ENCODE measurements at places on chromosomes 2 and 18.

DNA sequence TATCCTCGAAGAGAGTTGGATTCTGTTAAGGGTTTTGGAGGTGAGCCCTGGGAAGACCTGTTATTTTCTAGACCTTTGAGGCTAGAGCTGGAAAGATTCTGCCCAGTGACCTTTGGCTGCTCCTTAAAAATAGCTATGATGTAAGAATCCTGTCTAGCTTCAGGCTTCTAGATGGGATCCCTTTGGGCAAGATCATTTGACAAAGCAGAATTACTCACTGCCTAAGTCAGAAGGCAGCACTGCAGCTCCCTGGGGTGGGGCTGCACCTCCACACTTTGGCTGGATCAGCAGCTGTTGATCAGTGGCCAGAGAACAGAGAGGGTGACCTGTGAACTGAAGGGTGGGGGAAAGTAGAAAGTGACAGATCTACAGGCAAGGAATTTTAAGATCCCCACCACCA is 103.8 kb downstream of the ASAP2 start:
- H3K36me3 ChIP-seq = no peaks in the 10 kb centered on the region
- H3K4me3 ChIP-seq = no peak overlapping the region
- peak; percentile 12 for DNase-seq
- H3K4me1 ChIP-seq = peaks cover 17% of the 10 kb centered on the region
- peak overlapping the region; percentile 2 for H3K27ac ChIP-seq
- no peaks in the 10 kb centered on the region for H3K27me3 ChIP-seq

- H3K36me3 ChIP-seq = no peaks in the 10 kb centered on the region
- H3K4me1 ChIP-seq = no peaks in the 10 kb centered on the region
- no peaks in the 10 kb centered on the region for H3K27me3 ChIP-seq
- H3K27ac ChIP-seq = no peak overlapping the region
- DNase-seq = no peak
These were observed 31.1 kb downstream of the TOGARAM2 start for GRCh38 chr2:29012211-29012681.

- no peak overlapping the region for H3K4me3 ChIP-seq
- H3K4me1 ChIP-seq = no peaks in the 10 kb centered on the region
- DNase-seq = peak; percentile 32
- H3K27ac ChIP-seq = no peak overlapping the region
These were observed 35.4 kb upstream of the EN1 start for GRCh38 chr2:118882693-118883336.

- no peaks in the 10 kb centered on the region for H3K27me3 ChIP-seq
- H3K27ac ChIP-seq = no peak overlapping the region
- no peak for DNase-seq
- H3K4me1 ChIP-seq = no peaks in the 10 kb centered on the region
These were observed 260.6 kb downstream of the PRKCE start for GRCh38 chr2:45912109-45912508.

GRCh38 chr2:147099845-147100244 is 745.0 kb upstream of the ACVR2A start:
- H3K27me3 ChIP-seq = no peaks in the 10 kb centered on the region
- H3K36me3 ChIP-seq = no peaks in the 10 kb centered on the region
- H3K4me1 ChIP-seq = peaks cover 5% of the 10 kb centered on the region

DNA sequence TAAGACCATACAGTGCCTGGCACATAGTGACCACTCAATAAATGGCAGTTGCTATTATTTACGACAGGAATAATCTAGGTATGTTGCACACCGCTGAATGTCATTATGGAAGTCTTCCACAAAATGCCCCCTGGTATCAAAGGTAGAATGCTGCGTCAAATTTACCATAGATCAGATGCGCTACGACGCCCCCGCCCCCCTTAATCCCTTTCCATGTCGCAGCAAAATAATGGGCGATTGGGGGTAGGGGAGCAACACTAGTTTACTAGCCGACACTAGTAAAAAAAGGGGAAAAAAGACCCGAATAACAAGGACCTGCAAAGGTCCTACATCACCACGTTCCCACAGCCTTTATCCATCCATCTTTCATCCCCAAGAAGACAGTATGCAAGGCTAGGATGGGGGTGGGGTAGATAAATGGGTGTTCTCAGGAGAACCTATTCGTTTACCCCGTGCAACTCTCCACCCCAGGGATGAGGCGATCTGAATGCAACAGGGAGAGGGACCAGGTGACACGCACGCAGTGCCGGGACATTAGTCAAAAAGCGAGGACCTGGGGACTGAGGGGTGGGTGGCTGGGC is 455 bp downstream of the PREPL start:
- peak overlapping the region; percentile 63 for H3K27ac ChIP-seq
- no peaks in the 10 kb centered on the region for H3K4me1 ChIP-seq
- DNase-seq = no peak

DNA sequence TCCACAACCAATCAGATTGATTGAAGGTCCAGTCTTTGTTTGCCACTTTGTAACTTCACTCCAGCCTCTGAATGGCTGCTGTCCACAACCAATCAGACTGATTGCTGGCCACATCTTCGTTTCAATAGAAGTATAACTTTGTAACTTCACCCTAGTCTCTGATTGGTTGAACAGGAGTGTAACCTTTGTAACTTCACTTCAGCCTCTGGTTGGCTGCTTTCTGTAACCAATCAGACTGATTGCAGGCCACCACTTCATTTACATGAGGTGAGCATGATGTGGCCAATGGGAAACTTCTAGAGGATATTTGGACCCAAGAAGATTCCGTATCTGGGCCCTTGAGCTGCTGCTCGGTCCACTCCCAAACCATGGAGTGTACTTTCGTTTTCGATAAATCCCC is 16.9 kb upstream of the ALPP start:
- H3K4me1 ChIP-seq = peaks cover 5% of the 10 kb centered on the region
- H3K27ac ChIP-seq = no peak overlapping the region
- no peaks in the 10 kb centered on the region for H3K27me3 ChIP-seq
- DNase-seq = no peak
- H3K4me3 ChIP-seq = no peak overlapping the region
- no peaks in the 10 kb centered on the region for H3K36me3 ChIP-seq

DNA sequence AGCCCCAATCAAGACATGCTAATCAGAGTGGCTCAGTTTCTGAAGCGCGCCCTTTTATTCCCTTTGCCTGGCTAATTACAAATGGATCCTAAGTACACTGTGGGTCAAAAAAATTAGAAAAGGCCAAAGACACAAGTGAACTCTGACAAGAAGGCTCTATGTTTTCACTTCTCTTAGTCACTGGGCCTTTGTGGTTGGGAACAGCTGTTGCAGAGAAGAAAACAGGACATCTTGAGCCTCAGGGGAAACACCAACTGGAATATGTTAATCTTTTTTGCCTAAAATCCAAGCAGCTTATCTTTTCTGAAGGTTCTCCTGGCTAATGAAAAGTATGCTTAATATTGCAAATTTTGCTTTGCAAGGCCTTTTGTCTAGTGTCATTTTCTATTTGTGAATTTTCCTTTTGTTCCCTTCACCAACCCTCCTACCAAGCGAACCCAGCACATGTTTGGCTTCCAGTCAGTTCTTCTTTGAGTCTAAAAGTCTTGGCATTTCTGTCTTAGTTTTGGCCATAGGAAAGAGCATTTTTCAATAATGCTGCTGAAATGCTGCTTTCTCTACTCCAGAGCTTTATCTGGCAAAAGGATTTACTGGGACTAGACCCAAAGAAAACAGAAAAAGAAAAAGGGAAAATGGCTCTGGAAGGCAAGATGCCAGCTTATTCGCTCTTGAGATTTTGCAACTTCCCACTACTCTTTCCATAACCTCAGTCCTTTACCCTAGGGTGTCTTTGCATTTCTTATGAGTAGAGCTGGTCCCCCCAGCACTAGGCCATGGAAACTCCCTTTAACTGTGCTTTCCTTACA is 440.2 kb upstream of the ST6GAL2 start:
- no peaks in the 10 kb centered on the region for H3K4me1 ChIP-seq
- no peak overlapping the region for H3K27ac ChIP-seq
- H3K4me3 ChIP-seq = no peak overlapping the region
- no peak for DNase-seq

DNA sequence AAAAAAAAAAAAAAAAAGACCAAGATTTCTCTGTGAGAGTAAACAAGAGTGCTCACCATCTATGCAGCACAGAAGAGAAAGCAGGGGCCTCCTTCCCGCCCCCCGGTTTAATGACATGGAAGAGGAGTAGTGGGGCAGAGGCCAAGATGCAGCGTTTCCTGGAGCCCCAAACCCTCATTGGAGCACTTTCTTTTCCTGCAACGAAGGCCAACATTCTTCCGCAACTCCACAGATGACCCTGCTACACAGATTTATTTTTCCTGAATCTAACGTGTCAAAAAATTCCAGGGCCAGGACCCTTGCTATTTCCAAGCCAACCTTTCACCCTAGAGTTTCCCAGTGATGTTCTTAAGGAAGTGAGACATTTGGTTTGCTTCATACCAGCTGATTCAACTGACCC is 189.6 kb downstream of the MIB1 start:
- DNase-seq = no peak
- H3K36me3 ChIP-seq = no peaks in the 10 kb centered on the region
- H3K27me3 ChIP-seq = no peaks in the 10 kb centered on the region
- no peak overlapping the region for H3K4me3 ChIP-seq

DNA sequence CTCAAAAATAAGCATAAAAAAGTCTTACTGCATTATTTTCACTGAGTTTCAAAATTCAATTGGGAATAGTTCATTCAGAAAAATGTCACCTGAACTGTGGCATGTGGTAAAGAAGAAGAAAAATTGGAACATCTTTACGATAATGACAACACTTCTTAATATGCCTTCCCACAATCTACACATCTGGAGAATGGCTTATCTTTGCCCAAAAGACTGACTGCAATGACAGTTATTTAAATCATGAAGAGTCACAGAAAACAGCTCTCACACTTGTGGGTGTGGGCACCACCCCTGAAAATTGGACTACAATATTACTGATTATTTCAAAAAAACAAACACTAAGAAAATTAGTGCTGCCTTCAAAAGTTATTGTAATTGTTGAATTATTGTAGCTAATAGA is 152.3 kb downstream of the USP34 start:
- no peak overlapping the region for H3K27ac ChIP-seq
- no peaks in the 10 kb centered on the region for H3K4me1 ChIP-seq
- H3K4me3 ChIP-seq = no peak overlapping the region
- peak; percentile 3 for DNase-seq
- H3K36me3 ChIP-seq = peaks cover 9% of the 10 kb centered on the region
- H3K27me3 ChIP-seq = no peaks in the 10 kb centered on the region

- H3K27ac ChIP-seq = no peak overlapping the region
- no peaks in the 10 kb centered on the region for H3K27me3 ChIP-seq
- DNase-seq = no peak
These were observed 48.1 kb downstream of the DGKD start for GRCh38 chr2:233402346-233402745.

DNA sequence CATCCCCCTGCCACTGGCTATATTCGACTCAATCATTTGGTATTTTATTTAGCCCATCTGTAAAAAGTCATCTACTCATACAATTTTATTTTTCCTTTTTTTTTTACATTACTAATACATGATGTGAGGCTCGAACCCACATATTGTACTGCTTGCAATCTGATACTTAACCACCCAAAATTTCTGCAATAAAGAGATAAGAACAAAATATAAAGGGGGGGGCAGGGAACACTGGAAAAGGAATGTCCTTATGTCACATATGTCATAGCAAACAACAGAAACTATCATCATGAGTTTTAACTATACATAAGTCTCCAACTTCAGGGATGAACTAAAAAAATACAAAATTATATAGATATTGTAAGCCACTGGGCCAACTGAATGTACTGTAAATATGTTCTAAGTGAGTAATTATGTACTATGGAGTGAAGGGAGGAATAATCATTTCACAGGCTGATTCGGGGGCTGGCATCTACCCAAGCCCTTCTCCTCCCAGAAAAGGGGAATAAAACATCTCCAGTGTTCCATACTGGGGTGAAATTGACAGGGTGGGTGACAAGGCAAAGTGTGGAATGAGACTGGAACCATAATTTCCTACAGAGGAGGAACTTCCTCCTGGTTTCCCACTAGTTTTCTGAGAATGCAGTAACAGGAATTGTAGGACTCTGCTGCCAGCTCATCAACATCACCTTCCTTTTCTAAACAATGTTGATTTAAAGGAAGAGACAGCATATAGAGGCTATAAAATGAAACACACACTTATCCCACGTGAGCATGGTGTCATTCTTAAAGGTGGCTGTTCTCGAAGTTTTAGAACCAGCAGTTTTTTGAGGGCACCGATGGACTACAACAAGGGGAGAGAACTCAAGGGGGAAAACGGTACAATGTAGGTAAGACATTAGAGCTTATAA is 79.5 kb downstream of the FARSB start:
- H3K27me3 ChIP-seq = no peaks in the 10 kb centered on the region
- no peak for DNase-seq
- H3K4me1 ChIP-seq = no peaks in the 10 kb centered on the region
- no peaks in the 10 kb centered on the region for H3K36me3 ChIP-seq
- H3K4me3 ChIP-seq = no peak overlapping the region
- H3K27ac ChIP-seq = no peak overlapping the region

GRCh38 chr2:155947069-155947468 is 385.5 kb downstream of the NR4A2 start:
- H3K4me1 ChIP-seq = no peaks in the 10 kb centered on the region
- DNase-seq = no peak
- no peak overlapping the region for H3K27ac ChIP-seq
- no peaks in the 10 kb centered on the region for H3K27me3 ChIP-seq

DNA sequence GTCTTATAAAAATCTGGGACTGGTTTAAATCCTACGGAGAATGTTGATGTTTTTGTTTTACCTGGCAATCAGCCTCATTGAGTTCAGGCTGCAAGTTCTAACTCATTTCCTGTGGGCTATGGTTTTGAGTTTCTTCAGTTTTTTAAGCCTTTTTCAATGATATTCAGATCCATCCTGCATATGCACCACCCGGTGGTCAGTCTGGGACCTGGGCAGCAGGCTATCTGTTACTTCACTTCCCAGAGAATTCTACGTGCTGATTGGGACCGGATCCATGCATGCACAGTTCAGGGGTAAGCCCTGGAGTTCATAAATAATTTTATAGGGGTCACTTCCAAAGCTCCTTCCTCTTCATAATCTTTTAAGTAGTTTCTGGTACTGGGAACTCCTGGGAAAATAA is 339.2 kb upstream of the HNRNPA3 start:
- H3K27ac ChIP-seq = no peak overlapping the region
- H3K36me3 ChIP-seq = no peaks in the 10 kb centered on the region
- H3K4me1 ChIP-seq = no peaks in the 10 kb centered on the region
- H3K27me3 ChIP-seq = no peaks in the 10 kb centered on the region
- no peak overlapping the region for H3K4me3 ChIP-seq

- no peaks in the 10 kb centered on the region for H3K4me1 ChIP-seq
- H3K27ac ChIP-seq = no peak overlapping the region
- no peak for DNase-seq
- no peak overlapping the region for H3K4me3 ChIP-seq
- H3K36me3 ChIP-seq = no peaks in the 10 kb centered on the region
These were observed 45.5 kb downstream of the MYO7B start for GRCh38 chr2:127581050-127581345.

DNA sequence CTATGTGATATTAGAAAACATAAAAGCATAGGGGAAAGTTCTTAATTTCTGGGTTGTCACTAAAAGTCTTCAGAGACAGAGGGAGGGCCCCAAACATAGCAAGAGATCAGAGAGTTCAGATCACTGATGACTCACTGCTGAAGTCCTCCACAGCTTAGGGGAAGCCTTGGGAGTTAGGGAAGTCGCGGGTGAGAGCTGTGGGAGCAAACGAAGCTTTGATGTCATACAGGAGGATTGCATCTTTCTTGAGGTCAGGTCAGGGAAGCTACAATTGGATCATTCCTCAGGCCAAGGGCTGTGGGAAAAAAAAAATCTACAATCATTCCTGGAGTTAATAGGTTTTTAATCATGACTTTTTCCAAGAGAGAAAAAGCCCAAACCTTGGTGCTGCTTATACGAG is 96.2 kb downstream of the COPS8 start:
- DNase-seq = no peak
- no peak overlapping the region for H3K4me3 ChIP-seq
- peaks cover 2% of the 10 kb centered on the region for H3K4me1 ChIP-seq
- H3K27ac ChIP-seq = no peak overlapping the region
